GM12864 (cell line): ENCODE measurements at places on chromosomes 12 and 14.

GRCh38 chr12:101074940-101075680 is 134.9 kb downstream of the SLC5A8 start:
- no peak for DNase-seq

GRCh38 chr14:37539992-37540391 is 55.1 kb downstream of the FOXA1 start:
- DNase-seq: no peak

DNA sequence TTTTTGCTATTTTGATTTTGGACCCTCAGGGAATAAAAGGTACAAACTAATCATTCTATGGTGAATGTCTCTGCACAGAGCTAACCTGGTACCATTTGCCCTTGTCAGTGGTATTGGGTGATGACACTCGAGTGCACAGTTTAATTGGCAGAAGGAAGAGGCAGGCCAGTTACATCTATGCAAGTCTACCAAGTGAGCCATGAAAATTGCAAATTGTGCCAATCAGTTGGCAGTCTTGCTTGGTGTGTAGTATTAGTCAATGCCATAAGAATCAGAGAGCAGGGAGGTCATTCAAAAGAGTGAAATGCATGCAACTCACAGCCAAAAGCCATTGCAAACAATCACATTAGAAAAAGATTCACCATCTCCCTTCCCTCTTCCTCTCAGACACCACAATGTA is 479.6 kb downstream of the ADAMTS20 start:
- DNase-seq: no peak

- no peak for DNase-seq
Observed at GRCh38 chr14:68343534-68344118, 449.2 kb downstream of the ZFP36L1 start.

- no peak for DNase-seq
Observed at GRCh38 chr12:123743002-123743401, 19.1 kb upstream of the DNAH10 start.

DNA sequence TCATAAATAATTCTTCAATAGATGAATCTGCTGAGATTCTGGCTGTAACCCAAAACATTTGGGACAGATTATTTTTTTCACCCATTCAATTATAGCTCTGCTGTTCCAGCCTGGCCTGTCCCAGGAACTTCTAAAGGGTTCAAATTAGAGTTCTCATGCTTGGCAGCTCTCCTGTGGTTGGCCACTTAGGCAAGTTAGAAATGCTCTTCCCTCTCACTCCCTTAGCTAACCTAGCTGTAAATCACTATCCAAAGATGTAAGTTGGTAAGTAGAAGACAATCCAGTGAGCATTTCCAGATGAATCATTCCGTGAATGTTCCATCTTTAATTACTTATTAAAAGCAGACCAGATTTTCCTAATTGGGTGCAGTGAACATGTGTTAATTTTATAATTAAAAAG is 760.4 kb upstream of the TBX3 start:
- no peak for DNase-seq

DNA sequence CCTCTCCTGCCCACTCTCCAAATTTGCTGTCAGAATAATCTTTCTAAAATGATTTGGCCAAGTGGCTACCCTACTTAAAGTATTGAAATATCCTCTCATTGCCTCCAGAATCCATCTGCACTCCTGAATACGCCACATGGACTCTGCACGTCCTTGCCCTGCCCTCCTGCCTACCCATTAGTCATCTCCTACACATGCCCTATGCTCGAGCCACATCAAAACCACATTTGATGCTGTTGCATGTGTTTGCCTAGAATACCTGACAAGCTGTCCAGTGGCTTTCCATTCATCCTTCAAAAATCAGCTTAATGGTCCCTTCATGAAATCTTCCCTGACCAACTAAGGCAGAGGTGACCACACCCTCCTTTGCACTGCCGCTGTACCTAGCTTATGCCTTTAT is 17.0 kb downstream of the VCPKMT start:
- no peak for DNase-seq

- DNase-seq: no peak
Observed at GRCh38 chr14:74616507-74616906, 4.5 kb upstream of the LTBP2 start.

DNA sequence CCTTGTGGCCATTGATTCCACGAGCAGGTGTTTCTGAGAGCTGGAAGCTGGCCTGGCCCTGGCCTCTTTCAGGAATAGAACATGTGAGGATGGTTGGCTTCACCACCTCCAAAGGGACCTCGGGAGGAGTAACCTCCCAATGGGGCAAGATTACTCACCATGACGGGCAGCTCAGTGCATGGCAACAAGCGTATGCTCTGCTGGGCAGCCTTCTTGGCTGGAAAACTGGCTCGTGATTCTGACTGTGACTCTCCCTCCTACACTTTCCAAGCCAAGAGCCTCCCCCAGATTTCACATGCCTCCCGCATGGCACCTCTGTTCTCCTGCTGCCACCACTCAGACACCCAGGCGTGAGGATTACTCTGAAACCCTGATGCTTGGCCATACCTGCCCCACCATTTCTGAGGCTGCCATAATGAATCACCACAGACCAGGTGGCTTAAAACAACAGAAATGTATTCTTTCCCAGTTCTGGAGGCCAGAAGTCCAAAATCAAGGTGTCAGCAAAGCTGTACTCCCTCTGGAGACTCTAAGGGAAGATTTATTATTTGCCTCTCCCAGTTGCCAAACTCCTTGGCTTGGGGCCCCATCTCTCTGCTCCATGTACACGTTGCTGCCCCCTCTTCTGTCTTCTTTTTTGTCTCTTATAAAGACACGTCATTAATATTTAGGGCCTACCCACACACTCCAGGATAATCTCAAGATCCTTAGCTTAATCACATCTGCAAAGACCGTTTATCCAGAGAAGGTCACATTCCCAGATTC is 215.9 kb downstream of the CHST11 start:
- DNase-seq: no peak

- no peak for DNase-seq
Observed at GRCh38 chr14:91417120-91417982, at the start of gene CCDC88C. Gene CCDC88C (minus strand): TSS chr14:91417820. CDS start chr14:91417690, 130 bp downstream.

DNA sequence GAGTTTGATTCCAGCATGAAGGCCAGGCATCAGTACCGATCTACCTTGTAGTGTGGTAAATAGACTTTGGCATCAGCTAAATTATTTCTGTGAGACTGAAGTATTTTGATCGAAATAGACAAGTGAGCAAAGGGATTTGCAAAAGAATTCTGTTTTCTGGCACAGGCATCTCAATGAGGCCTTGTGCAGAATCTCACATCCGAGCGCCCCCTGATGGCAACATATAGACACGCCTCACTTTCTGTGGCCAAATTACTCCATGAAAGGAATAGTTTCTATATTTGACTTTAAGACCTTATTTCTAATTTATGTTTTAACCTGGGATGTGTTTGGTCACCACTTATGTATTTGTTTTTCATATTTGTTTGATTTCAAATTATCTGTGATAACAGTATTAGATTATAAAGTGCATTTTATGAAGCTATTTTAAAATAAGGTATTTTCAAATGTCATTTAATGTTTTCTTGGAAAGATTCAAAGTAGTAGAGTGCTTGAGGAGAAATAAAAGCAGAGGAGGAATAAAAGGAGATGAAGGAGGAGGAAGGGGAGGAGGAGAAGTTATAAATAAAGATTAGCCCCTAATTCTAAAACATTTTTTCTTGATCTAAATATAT is 731.9 kb downstream of the NRXN3 start:
- no peak for DNase-seq

- no peak for DNase-seq
Observed at GRCh38 chr12:42326541-42327226, 717 bp downstream of the PPHLN1 start.

DNA sequence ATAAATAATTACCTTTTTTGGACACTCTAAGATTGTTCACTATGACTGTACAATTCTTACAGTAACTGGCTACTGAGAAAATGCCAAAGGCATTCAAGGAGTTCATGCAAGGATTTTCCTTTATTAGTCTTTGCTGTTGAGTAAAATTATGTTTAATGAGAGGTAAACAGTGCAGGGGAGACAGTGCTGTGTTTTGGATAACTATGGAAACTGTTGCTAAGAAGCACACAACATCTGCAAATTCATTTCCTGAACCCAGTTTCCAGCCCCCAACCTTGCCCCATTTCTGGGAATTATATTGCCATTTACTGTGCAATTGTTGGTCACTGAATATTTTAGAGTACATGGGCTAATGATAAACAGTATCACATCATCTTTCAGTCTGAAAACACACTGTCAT is 1005.8 kb downstream of the TRHDE start:
- no peak for DNase-seq

DNA sequence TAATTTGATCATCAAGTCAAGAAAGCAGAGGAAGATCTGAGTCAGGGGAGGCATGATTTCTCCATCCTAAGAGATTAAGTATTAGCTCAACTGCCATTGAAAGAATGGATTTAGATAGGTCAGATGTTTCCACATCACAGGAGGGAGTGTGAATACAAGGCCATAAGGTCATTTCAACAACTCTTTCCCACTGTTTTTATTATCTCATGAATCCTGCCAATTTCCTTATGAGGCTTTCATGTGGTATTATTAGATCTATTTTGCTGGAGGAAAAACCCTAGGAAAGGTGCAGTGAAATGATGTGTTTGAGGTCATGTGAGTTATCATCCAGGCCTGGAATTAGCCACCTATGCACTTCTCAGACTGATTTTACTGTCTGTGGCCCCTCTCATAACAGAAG is 269.0 kb downstream of the NOVA1 start:
- DNase-seq: no peak

DNA sequence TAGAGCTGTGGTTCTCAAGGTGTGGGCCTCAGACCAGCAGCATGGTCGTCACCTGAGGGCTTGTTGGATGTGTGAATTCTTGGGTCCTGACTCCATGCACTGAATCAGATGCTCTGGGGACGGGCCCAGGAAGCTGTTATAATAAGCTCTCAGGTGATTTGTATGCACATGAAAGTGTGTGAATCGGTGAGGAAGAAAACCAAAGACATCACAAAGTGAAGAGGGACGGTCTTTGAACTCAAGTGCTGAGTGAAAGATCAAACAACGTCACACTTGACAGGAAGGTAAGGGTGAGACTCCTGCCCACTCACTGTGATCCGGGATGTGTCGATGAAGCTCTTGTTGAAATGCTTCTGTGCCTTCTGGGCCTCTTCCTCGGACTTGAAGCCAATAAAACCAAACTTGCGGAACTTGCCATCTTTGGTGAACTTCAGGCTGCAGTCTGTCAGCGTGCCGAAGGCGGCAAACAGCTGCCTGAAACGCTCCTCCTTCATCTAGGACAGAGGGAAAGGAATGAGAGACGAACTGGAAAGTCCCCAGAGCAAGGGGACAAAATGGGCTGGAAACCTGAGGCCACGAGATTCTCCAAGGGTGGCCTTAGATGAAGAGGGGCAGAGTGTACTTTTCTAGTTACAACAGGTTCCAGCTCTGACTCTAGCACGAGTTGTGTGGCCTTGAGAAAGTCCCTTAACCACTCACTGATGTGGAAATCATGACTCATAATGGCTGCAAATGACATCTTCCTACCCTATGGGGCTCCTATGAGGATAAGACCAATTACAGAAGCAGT is 4.0 kb downstream of the RBM19 start:
- peak; percentile 35 for DNase-seq

DNA sequence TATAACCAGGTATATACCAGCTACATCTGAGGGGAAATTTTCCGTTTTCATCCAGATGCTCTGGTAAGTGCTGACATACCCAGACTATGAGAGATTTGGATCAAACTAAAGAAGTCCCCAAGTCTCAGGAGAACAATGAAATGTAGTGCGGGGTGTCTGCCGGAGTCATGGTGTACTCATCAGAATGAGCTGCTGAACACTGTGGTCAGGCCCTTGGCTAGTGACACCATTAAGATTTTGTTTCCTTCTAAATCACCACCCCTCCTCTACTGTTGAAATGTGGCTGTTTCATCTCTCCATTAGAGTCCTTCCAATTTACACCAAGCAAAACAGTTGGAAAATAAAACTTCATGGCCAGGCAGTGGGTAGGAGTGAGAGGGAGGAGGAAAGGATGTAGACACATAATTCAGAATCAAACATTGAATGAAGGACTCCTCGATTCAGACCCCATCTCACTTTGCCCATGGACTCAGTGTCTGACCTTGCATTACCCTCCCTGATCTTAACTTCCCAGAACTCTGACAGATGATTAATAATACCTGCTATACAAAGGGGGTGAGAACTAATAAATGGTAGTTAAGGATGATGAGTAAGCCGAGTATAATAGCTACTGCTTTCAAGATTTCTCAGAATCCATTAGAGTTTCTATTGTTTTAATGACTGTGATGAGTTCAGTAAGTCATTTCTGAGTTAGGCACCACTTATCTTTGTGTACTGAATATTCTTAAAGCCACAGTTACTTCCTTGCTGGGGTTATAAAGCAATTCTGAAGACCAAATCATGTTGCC is 127.4 kb downstream of the CRADD start:
- no peak for DNase-seq

GRCh38 chr14:67240168-67240932 is 885 bp upstream of the PALS1 start:
- DNase-seq: no peak

DNA sequence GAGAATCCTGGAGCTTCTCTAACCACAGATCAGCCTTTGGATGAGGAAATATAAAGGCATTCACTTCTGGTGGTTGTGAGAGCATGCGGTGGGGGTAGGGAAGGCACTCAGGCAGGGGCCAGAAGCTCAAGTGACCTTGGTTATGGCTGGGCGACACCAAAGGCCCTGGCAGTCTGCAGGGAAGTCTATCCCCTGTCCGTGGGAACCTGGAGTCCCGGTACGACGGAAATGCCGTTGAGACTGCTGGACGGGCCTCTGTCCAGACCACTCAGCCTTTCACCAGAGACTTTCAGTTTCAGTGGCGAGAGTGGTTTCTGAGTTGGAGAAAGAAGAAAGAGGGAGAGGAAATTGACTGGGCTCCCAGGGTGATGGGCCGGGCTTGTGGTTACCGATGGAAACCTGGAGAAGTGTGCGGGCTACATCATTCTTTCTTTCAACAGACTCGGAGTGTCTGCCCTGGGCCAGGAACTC is 20.9 kb downstream of the ISCA2 start:
- DNase-seq: no peak

- DNase-seq: no peak
Observed at GRCh38 chr14:59919570-59920377, at the start of gene LRRC9. Gene LRRC9 (plus strand): TSS chr14:59920144.

DNA sequence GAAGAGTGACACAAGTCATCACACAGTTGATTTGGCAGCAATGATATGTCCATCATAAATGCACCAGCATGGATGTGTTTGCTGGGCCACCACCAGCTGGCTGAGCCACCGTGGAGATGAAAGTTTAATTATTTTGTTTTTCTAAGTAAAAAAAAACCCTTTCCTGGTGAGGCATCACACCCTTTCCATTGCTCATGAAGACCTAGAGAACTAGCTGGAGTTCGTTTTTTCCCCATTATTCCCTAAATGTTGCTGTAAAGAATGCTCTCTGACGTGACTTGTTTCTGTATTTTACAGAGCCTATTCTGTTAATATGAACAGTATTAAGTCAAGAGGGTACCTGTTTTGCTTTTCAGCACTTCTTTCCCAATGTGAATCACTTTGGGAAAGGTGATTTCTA is 257.9 kb downstream of the MSRB3 start:
- DNase-seq: no peak

GRCh38 chr12:9649532-9649940 is 20.0 kb upstream of the CLEC2D start:
- DNase-seq: no peak
